Liver (tissue), 10 donors: ENCODE measurements at places on chromosomes 5 and 9. TPM values are rescaled to one million over a fixed set of nuclear protein-coding genes. Genes with fewer than 3 reads are reported as not detected.

Gene LECT2
- 72.0 TPM for total RNA-seq

Gene FCN2
- total RNA-seq = 124 TPM

DNA sequence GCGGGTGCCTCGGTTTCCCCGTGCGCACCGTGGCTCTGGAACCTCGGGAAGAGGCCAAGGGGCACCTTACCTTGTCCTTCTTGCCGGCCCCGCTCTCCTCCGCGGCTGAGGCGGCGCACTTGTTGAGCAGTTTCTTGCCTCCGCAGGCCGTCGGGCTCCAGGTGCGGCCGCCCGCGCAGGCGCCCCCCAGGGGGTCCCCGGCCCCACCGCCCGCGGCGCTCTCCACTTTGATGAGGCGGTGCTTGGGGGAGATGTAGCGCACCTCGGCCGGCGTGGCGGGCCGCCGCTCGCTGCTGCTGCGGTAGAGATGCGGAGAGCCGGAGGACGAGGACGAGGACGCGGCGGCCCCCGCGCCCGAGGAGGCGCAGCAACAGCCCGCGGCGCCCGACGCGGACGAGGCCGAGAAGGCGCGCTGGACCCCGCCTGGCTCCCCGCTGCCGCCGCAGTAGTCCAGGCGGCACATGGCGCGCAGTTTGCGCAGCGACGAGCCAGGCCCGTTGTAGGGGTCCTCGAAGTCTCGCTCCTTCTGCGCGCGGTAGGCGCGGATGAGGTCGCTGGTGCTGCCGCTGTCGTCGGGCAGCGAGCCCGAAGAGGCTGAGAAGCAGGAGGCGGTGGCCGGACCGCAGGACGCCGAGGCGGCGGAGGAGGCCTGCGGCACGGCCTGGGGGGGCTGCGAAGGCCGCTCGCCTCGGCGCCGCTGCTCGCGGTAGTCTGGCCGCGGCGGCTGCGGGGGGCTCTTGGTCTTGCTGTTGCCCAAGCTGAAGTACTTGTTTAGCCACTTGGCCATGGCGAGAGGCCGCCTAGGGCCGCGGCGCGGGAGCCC, 957 bp downstream of the SHB start:
- no peaks in the 10 kb centered on the region for H3K36me3 ChIP-seq
- peak overlapping the region; percentile 90 for H3K27ac ChIP-seq
- no peak for DNase-seq
- peaks cover 44% of the 10 kb centered on the region for H3K4me1 ChIP-seq

DNA sequence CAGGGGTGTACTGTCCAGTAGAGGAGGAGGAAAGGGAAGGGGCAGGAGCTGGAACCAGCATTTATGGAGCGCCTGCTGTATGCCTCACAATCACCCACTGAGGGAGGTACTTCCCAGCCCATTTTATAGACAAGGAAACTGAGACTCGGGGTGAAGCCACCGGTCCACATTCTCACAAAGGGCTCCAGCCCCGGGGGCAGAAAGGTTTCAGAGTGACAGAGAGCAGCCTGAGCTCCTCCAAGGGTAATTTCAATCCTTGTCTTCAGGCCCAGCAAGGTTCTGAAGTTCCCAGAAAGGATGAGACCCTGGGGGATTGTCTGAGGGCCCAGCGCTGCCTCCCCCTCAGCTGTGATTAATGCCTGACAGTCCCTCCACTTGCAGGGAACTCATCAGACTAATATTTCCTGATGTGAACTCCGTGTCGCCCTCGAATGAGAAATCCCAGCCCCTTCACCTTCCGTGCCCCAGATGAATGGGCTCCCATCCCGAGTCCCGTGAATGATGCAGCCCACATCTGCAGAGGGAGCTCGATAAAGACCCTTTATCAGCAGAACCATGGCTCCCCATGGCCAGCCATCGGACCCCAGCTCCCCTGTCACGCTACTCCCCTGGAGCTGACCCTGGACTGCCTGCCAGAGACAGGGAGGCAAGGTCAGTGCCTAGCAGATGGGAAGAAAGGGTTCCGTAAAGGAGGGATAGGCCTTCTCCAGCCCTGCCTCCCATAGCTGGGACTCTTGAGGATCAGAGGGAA, 32.1 kb upstream of the MVB12B start:
- no peak overlapping the region for H3K27ac ChIP-seq
- H3K27me3 ChIP-seq = no peaks in the 10 kb centered on the region
- peak; percentile 30 for DNase-seq

GRCh38 chr5:97243353-97243752, 60.3 kb upstream of the RIOK2 start:
- H3K36me3 ChIP-seq = no peaks in the 10 kb centered on the region
- no peaks in the 10 kb centered on the region for H3K27me3 ChIP-seq
- no peak overlapping the region for H3K27ac ChIP-seq
- H3K4me3 ChIP-seq = no peak overlapping the region
- DNase-seq = no peak

GRCh38 chr5:57455511-57456455, 26.8 kb downstream of the ACTBL2 start:
- no peaks in the 10 kb centered on the region for H3K4me1 ChIP-seq
- H3K27ac ChIP-seq = no peak overlapping the region
- no peak overlapping the region for H3K4me3 ChIP-seq
- DNase-seq = no peak
- no peaks in the 10 kb centered on the region for H3K27me3 ChIP-seq

DNA sequence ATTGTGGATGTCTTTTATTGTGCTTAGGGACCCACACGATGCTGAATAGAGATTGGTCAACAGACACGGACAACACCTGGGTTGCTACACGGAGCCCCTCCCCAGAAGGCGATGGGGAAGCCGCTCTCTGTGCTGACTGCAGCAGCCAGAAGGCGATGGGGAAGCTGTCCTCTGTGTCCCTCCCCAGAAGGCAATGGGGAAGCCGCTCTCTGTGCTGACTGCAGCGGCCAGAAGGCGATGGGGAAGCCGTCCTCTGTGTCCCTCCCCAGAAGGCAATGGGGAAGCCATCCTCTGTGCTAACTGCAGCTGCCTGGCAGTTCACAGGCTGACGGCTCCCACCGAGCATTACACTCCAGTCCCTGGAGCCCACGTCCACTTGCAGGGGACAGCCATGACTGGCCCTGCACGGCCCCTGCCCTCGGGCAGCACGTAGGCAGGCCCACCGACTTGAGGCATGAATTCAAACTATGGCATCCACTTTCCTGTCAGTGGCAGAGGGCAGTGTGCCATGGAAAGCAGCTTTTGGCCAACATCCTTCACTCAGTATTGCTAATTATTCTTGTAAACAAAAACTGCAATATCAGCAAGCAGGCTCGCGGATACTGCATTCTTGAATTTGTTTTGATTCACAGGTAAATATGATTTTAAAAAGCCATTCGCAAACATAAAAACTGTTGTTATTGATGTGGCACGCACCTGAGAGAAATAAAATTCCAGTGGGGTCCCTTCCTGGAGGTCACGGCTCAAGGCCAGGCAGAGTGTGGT, 48.1 kb upstream of the CLPTM1L start:
- H3K27ac ChIP-seq = no peak overlapping the region
- H3K4me1 ChIP-seq = no peaks in the 10 kb centered on the region
- H3K27me3 ChIP-seq = no peaks in the 10 kb centered on the region
- H3K36me3 ChIP-seq = no peaks in the 10 kb centered on the region
- no peak for DNase-seq
- no peak overlapping the region for H3K4me3 ChIP-seq
